Stimulated activated CD8-positive, alpha-beta memory T cell treated with anti-CD3 and anti-CD28 coated beads, Interleukin-2, amount 100 ng/mL, for 48 hours (primary cell): ENCODE measurements at places on chromosomes 2 and 18.

- DNase-seq, result no peak
Measured at GRCh38 chr2:70771446-70771845, 3.4 kb upstream of the ADD2 start.

- no peak for DNase-seq
Measured at GRCh38 chr2:13616616-13617015, 899.9 kb downstream of the TRIB2 start.

DNA sequence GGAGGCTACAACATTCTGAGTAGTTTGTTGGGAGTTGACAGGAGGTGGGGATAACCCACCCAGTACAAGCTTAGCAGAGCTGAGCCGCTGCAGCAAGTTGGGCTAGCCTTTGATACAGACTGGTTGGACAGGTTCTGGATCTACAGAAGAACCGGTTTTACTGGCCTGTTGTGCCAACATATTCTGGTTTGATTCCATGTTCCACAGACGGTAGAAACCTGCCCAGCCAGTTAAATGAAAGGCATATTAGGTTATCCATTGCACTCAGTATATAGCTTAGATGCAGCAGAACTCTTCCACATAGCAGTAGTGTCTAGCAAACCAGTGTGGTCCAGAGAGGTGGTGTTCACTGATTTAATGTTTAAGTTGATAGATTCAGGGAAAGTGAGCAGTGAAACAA is 19.3 kb upstream of the RBBP8 start:
- no peak for DNase-seq

DNA sequence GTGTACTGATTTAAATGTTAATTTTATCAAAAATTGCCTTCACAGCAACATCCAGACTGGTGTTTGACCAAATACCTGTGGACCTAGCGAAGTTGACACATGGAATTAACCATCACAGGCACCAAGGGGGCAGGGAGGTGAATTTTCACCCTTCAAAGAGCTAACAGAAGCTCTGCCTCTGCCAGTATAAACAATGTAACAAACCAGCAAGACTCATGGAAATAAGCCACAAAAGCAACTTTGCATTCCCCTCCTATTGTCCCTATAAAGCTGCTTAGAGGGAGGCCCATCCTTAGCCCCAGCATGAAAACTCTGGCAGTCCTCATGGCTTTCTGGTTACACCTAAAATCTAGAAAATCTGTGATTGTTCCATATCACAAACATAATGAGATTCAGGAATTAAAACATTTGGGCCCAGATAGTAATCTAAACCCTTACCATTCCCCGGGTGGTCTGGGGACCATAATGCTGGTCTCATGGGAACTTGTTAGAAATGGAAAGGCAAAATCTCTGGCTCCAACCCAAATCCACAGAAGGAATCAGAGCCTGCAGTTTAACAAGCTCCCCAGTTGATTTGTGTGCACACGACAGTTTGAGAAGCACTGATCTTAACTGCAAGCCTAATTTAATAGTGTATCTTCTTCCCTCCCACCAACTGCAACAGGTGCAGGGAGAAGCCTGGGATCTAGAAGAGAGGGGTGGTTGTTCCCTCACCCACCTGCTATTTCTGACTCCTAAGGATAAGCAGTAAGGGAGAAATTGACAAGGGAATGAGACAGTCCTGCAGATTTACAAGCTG is 23.1 kb downstream of the SERPINB11 start:
- DNase-seq, result no peak

DNA sequence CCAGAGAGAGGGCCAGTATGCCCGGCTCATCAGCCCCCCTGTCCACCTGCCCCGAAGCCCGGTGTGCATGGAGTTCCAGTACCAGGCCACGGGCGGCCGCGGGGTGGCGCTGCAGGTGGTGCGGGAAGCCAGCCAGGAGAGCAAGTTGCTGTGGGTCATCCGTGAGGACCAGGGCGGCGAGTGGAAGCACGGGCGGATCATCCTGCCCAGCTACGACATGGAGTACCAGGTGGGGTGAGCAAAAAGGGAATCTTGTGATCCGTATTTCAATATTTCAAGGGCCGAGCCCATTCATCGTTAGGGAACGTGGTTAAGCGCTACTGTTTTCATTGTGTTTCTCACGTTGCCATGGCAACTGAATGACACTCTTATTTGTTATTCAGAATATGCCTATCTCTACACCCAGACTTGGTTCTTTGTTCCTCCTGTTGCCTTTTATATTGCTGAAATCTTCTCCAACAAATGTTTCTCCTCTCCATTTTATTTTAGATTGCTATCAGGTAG is 81.5 kb downstream of the NRP2 start:
- DNase-seq, result no peak
